GM12864 (cell line): ENCODE measurements at places on chromosomes 5 and 9.

- DNase-seq: no peak
These were observed 74.7 kb downstream of the CEMIP2 start for GRCh38 chr9:71693607-71694006.

- DNase-seq: no peak
These were observed 1111.9 kb downstream of the MAT2B start for GRCh38 chr5:164617290-164617689.

GRCh38 chr5:62762503-62762902 is 183.9 kb downstream of the LRRC70 start:
- DNase-seq: no peak

GRCh38 chr9:20980832-20981455 is 50.5 kb downstream of the HACD4 start:
- DNase-seq: peak; percentile 37

DNA sequence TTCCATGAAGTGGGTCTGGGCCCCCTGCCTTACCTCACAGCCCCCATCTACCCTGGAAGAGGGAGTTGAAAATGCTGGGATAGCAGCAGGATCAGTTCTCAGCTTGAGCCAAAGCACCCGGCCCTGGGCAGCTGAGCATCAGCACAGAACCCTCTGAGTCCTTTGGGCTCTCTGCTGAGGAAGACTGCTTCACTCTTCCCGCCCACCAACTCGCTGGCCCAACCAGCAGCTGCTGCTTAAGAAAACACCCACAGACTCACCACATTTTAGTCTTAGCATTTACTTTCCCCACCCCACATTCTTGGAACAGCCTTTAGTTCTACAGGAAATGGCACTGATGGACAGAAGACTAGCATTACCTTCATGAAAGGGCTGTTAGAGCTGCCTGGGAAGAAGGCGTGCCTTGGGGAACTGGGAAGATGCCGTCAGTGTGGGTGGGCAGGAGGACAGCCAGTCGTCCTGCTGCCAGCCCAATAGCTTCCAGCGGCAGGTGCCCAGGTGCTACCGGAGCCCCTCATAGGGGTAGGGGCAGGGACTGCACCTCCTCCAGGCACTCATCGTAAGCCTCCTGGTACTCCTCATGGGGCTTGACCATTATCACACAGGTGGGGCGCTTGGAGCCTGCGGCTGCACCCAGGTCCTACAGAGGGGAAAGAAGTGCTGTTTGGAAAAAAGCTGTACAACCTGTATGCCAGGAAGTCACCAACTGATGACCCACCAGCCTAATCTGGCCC is 4.3 kb downstream of the NHP2 start:
- no peak for DNase-seq

GRCh38 chr5:118378959-118379358 is 609.4 kb downstream of the DTWD2 start:
- DNase-seq: no peak

DNA sequence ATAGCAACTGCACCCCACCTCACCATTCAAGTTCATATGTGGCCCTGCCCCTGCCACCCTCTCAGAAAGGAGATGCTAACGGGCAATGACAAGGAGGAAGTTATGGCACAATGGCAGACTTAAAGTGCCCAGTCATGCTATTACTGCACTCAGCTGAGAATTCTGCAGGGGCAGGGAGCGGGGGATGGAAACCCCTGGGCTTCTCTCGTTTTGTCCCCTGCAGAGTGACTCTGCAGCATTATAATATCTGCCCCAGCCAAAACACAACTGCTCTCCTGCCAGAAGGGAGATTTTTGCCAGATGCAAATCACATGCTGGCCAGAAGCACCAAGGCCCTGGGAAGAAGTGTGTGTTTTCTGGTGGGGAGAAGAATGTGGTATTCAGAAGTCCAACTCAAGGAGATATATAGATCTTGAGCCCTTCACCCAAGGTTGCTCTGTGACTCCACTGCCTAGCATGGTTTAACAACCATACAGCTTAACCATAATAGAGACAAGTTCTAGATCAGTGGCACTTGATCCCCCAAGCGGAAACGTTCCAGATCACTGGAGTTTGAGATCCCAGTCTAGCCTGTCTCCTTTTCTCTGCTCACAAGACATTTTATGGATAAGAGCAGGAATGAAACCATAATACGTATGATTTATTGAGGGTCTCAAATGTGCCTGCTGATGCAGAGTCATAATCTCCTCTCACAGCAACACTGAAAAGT is 207.0 kb upstream of the MAP3K1 start:
- no peak for DNase-seq

DNA sequence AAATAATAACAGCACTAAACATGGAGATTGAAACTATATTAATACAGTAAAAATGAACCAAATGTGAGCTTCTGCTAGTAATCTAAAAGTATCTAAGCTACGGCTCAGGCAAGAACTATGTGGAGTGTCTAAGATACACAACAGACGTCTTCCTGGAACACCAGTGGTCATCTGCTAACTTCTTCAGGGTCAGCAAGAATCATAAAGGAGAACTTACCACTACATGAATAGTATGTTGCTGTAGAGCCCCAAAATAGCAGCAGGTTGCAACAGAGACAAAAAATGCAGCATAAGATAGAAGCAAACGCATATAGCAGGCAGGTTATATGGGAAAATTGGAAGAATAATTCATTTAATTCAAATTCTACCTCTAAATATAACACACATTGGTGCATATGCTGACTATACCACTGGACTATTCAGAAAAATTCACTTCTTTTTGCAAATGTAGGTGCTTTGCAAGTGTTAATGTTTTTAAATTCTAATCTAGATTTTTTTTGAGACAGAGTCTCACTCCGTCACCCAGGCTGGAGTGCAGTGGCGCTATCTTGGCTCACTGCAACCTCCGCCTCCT is 27.1 kb downstream of the DCTN4 start:
- no peak for DNase-seq

DNA sequence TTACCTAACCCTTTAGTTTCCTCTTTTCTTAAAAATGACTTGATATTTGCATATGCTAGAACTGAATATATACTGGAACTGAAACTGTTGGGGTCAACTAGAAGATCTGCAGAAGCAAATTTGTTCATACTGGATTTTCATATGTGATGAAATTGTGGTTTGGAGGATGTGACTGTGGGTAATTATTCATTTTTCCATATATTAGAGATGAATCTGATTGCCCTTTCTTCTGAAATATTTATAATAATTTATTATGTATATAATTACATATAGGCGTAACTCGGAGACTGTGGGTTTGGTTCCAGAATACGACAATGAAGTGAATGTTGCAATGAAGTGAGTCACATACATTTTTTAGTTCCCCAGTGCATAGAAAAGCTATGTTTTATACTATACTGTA is 149.1 kb downstream of the ATP10B start:
- peak; percentile 46 for DNase-seq

DNA sequence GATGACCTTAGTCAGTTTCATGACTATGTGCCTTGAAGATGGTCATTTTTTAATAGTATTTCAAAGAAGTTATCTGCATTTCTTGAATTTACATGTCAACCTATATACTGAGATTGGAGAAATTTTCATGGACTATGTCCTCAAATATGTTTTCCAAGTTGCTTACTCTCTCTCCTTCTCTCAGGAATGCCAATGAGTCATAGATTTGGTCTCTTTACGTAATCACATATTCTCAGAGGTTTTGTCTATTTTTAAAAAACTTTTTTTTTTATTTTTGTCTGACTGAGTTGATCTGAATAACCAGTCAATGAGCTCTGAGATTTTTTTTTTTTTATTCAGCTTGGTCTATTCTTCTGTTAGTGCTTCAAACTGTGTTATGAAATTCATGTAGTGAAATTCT is 374.7 kb upstream of the GRIN3A start:
- DNase-seq: no peak

DNA sequence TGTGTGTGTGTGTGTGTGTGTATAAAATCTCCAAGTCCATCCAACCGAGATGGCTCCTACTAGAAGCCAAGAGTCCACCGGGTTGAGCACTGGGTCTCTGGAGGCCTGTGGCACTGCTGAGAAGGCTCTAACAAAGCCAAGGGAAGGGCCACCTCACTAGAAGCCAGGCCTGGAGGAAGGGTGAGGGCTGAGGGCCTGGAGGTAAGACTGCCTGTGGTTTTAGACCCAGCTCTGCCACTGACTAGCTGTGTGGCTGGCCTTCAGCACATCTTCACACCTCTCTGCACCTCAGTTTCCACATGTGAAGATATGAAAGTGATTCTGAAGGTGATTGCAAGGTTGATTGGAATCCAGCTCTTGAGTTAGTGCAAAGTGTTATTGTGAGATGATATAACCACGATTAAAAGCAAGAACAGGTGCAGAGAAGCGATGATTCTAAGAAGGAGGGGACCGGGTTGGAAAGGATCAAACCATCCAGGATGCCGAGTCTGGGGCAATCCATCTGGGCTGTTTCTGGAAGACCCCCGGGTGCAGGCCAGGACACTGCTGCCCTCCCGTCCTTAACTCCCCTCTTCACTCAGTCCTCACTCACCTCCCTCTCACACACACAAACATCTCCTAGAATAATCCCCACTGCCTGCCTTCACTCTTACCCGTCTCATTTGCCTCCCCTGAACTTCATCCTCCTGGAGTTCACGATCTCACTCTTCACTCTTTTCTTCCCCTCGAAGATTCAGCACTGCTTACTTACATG is 2.3 kb downstream of the IL4 start:
- DNase-seq: no peak

- DNase-seq: no peak
These were observed 2400.9 kb upstream of the C9orf72 start for GRCh38 chr9:29974197-29974596.

GRCh38 chr9:35673132-35674024 is at the start of gene CA9:
Gene CA9, plus strand, starts transcription at chr9:35673928. Its CDS starts 32 bp downstream, at chr9:35673960.
- DNase-seq: no peak

DNA sequence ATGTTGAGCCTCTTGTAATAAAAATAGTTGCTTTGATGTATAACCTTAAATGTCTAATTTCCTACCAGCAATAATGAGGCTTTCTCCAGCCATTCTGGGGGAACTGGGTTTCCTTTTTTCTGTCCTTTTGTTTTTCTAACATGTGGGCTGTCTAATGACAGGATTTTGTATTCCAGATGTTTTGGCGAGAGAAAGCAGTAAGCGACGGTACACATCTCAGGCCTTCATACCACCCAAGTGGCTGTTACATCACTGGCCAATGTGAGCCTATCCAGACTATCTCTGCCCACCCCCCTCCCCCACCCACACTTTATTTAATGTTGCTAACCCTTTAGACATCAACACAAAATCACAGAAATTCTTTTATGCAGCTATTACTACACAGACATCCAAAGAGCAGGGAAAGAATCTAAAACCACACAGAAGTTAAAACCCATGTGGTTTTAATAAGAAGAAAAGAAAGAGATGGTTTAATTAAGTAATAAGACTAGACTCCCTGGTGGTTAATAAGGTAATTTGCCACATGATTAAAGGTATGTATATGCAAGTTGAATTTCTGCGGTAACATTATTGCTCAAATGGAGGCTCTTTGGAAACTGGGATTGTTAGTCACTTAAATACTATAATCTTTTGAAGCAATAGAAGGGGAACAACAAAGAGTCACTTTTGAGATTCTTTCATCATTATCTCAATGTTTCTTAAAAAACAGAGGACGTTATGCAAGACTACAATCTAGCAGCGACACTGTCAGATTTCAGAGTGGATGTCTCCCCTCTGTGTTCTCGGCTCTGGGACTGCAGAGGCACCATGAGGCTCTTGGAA is 365.1 kb downstream of the ENC1 start:
- no peak for DNase-seq

- no peak for DNase-seq
These were observed 47.5 kb downstream of the DAB2IP start for GRCh38 chr9:121698627-121699570.

DNA sequence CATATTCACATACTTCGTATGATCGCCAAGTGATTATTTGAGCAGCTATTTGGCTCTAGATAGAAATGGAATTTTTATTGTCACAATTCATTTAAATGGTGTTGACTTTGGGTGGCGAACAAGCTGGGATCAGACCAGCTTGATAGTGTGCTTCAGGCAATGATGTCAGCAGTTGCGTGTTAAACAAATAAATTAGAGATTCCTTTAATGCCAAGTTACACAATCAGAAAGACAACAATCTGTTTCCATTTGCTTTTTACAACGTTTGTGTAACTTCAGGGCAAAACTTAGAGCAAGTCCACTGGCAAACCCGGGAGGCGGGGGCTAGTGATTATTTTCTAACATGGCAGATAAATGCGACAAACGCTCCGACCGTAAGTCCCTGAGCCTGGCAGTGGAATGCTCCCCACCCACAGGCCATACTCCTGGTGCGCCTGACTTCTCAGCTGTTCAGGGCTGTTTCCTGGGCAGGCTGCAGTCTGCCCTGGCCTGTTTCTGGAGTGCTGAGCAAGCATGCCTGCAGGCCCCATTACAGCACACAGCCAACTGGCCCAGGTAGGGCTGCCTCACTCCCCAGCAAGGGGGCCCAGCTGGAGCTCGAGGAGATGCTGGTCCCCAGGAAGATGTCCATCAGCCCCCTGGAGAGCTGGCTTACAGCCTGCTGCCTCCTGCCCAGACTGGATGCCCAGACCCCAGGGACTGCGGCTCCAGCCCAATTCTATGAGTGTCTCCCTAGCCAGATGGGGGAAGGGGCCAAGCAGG is 88.7 kb downstream of the BASP1 start:
- no peak for DNase-seq

- DNase-seq: no peak
These were observed 25.7 kb downstream of the DPYSL3 start for GRCh38 chr5:147483961-147484707.

GRCh38 chr9:89356782-89357181 is 38.5 kb downstream of the SECISBP2 start:
- no peak for DNase-seq
